RKO (cell line): ENCODE measurements at places on chromosomes 11 and 22.

DNA sequence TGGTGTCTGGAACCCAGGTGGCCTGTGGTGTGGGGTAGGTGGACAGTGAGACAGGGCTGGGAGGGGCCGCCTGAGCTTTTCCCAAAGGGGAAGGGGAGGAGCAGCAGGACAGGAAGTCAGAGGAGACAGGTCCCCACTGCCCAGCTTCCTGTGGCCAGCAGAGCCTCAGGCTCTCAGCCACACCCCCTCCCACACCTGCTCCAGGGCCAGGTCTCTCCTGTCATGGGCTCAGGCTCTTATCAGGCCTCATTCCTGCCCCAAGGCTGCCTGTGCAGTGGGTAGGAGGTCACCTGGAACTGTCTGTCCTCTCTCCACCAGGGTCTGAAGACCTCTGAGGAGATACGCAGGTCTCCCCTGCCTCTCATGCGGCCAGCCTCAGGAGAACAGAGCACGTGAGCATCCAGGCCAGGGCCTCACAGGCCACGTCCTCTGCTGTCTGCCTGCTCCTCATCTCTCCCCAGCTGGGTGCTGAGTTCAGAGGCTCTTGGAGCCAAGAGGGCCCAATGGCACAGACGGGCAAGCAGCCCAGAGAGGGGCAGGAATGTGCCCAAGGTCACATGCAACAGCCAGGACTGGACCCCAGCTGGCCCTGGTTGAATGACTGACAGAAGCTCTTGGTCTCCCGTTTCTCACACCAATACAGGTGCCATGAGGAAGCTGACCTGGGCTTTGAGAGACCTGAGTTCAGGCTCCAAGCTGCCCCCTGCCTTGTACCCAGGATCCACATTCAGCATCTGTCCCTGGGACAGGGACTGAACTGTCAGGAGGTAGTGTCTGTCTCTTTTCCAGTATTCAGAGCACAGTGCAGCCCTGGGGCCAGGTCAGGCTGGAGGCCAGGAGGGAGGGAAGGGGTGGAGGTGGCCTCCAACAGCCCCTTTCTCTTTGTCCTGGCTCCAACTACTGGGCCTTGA, 16.7 kb downstream of the STARD10 start:
- DNase-seq = no peak

DNA sequence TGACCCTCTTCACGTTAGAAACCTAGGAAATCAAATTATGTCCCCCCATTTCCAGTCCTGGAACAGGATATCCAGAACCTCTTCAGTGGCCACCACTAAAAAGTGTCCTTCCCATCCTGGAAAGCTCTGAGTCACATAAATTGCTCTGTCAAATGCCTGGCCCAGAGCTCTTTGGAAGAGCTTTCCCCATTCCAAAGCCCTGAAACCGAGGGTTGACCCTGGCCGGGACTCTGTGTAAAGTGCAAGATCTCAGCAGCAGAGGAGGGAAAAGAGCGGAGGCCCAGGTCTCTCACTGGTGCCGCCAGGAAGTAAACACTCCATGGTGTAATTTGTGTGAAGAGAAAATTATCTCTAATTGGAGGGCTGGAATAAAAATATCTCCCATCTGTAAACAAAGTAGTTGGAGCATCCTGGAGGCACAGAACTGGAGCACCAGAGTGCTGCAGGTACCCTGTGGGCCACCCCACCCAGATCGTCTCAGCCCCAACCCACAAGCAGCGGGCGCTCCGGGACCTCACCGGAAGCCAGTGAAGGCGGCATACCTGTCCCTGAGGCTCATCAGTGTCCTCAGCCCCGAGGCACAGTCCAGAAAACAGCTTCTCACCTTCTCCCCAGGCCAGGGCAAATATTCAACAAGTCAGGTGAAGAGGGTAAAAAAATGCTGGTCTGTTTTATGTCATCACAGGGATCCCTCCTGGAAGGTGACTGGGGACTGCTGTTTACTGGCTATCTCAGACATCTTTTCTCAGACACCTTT, 4.7 kb upstream of the JAM3 start:
- no peak for DNase-seq

- DNase-seq = peak; percentile 51
Observed at GRCh38 chr11:126282361-126282735, 545 bp upstream of the TIRAP start.

DNA sequence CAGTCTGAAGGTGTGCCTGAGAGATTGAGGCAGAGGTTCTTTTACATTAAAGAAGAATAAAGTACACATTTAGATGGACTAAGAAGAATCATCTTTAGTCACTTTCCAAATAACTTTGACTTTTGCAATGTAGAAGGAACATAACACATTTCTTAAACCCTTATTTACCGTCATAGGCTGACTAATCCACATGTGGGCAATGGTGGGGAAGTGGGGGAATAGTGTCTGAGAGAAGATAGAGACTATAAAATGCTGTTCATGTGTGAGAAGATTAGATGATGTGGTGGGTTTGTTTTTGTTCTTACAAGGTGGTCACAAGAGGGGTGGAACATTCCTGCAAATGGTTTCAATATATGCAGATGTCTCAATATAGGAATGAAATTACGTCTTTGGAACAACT, 1.8 kb downstream of the MS4A4A start:
- no peak for DNase-seq

- no peak for DNase-seq
Observed at GRCh38 chr11:128465531-128465930, 121.8 kb downstream of the ETS1 start.

DNA sequence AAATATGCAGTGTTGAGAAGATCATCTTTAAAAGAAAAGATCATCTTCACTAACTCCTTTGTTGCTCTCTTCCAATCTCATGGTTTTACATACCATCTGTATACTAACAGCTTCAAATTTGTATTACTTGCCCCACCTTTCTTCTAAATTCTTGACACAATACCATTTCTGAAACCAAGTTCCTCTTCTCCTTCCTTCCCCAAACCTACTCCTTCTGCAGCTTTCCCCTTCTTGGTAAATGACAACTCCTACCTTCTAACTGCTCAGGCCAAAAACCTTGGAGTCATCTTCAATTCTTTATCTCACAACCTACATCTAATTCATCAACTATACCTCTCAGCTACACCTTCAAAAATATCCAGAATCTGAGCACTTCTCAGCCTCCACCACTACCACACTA, 9.3 kb downstream of the PRCP start:
- DNase-seq = no peak

DNA sequence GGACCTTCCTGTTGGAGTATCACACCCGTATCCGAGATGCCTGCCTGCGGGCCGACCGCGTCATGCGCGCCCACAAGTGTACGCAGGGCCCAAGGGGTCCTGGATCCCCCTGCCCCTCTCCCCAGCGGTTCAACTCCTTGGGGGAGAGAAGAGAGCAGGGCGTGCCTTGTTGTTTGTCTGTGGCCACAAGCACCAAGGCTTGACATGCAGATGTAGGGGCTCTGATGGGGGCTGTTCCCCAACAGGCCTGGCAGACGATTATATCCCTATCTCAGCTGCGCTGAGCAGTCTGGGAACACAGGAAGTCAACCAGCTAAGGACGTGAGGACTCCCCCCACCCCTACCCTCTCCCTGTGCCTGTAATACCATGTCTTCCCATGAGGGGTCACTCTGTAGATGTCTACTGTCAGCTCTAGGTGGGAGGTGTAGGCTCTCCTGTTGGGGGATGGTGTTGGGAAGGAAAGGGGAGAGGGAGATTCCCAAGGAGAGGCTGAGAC, 6.8 kb downstream of the CFL1 start:
- no peak for DNase-seq

DNA sequence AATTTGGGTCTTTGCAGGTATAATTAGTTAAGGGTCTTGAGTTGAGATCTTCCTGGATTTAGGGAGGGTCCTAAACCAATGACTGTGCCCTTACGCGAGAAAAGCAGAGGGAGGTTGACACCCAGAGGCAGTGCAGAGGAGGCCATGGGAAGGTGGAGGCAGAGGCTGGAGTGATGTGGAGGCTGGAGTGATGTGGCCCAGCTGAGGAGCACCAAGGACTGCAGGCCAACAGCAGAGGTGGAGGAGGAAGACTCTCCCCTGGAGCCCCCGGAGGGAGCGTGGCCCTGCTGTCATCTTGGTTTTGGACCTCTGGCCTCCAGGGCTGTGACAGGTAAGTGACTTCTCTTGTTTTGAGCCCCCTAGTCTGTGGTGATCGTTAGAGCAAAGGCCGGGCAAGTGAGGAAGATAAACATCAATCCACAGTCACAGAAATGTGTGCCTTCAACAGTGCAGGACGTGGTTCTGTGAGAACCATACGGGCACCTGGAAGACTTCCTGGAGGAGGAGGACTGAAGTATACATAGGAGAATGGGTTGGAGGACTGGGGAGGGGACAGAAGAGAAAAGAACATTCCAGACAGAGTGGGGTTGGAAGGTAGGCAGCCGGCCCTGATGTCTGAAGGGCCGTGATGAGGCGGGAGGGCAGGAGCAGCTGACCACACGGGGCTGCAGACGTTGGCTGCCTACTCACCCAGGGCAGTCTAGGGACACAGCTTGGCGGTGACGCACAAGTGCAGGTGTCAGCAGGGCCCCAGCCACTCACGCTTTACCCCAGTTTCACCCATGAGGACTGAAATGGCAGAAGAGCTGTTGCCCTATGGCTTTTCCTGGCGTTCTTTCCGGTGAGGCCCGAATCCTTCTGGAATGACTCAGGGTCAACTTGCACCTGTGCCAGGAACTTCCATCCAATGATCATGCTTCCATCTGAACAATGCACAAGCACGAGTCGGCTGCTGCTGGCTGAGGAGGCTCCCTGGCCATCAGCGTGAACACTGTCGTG, 270.2 kb downstream of the CTTN start:
- peak; percentile 30 for DNase-seq

- DNase-seq = no peak
Observed at GRCh38 chr22:50630376-50630775, 2.4 kb upstream of the ARSA start.

DNA sequence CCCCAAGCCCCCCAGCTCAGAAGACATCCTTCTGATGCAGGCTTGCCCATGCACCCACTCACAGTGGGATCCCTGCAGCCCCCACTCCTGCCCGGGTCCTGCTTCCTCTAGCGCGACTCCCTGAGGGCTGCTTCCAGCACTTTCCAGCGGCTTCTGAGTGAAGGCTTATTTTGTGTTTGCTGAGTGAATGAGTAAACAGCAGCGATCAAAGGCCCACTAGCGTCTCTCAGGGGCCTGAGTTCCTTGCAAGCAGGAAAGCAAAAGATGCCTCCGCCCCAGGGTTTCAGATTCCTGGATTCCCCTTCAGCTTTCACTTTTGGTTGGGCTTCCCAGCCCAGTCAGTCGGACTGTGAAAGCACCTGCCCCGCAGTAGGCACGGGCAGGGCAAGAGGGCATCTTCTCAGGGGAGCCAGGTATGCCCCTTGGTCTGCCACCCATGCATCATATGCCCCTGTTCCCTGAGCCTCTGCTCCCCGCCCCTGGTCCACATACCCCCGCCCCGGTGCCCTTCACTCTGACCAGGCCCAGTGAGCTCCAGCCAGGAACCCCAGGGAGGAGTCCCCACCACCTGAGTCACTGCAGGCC, 9.2 kb downstream of the FADD start:
- DNase-seq = no peak

- no peak for DNase-seq
Observed at GRCh38 chr11:22930816-22931594, 70.7 kb upstream of the CCDC179 start.

GRCh38 chr11:9219115-9219514, 46.0 kb downstream of the DENND5A start:
- DNase-seq = no peak

DNA sequence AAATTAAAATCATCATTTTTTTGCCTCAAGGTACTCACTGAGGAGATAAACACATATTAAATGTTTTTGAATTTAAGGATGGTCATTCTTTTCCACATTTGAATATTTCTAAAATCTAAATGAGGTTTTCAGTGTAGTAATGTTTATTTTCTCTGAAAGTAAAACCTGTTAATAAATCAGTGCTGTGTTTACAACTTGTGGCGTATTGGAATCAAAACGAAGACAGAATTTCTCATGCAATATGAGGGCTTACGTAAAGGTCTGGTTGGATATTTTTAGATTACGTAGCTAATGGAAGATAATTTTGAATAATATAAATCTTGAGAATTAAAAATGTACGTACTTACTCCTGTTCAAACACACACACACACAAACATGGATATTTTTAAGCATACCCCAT, 106.8 kb upstream of the LUZP2 start:
- DNase-seq = no peak

DNA sequence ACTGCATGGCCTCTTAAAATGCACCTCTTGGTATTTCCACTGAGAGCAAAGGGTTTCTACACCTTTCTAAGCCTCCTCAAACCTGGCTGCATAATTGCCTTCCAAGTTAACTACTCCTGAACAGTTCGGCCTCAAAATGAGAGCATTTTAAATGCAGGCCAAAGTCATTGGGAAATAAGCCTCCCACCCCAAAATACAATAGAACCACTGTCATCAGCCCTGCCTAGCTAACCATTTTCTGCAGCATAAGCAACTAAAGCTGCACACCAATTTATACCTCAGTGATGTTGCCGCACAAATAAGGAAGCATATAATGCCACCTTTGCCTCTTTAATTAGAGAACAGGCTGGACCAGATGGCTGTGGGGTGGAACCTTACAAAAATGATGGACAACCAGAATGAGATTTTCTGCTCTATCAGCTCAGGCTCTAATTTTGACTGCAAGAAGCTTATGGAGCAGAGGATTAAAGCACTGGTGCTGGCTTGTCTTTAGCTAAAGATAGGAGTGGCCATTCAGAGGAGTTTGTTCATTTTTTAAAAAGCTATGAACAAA, 4.3 kb downstream of the TOB2 start:
- DNase-seq = no peak

- DNase-seq = no peak
Observed at GRCh38 chr11:85599083-85599482, 28.1 kb downstream of the DLG2 start.

GRCh38 chr22:16965560-16965959, 42.5 kb downstream of the GAB4 start:
- DNase-seq = no peak

DNA sequence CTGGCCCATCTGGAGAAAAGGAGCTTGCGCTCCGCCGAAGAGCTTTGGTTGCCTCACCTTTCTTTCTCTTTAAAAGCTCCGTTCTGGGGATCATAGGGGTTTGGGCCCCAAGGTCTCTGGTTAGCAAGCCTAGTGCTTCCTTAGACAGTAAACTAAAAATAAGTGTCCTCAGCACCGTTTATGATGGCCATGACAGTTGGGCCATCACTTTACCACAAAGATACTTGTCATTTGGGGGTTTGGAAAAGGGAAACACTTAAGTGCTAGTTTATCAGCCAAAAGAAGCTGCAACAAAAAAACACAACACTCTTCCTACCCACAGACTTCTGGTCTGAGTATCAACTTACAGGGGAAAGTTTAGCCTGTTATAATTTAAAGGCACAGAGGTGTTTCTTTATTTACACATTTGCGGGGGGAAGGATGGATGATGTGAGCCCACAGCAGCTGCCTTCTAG, 88.4 kb upstream of the CD44 start:
- no peak for DNase-seq

GRCh38 chr11:120959189-120959588, 64.7 kb upstream of the TBCEL start:
- no peak for DNase-seq

GRCh38 chr22:33332538-33332937, 274.4 kb upstream of the SYN3 start:
- no peak for DNase-seq

GRCh38 chr11:122869622-122870021, 12.9 kb upstream of the JHY start:
- DNase-seq = no peak

GRCh38 chr22:46000081-46001027, 23.4 kb upstream of the WNT7B start:
- no peak for DNase-seq

- DNase-seq = peak; percentile 91
Observed at GRCh38 chr11:10455637-10456487, 798 bp downstream of the AMPD3 start.
